ENCODE measurements at places on chromosomes 11 and 22.

DNA sequence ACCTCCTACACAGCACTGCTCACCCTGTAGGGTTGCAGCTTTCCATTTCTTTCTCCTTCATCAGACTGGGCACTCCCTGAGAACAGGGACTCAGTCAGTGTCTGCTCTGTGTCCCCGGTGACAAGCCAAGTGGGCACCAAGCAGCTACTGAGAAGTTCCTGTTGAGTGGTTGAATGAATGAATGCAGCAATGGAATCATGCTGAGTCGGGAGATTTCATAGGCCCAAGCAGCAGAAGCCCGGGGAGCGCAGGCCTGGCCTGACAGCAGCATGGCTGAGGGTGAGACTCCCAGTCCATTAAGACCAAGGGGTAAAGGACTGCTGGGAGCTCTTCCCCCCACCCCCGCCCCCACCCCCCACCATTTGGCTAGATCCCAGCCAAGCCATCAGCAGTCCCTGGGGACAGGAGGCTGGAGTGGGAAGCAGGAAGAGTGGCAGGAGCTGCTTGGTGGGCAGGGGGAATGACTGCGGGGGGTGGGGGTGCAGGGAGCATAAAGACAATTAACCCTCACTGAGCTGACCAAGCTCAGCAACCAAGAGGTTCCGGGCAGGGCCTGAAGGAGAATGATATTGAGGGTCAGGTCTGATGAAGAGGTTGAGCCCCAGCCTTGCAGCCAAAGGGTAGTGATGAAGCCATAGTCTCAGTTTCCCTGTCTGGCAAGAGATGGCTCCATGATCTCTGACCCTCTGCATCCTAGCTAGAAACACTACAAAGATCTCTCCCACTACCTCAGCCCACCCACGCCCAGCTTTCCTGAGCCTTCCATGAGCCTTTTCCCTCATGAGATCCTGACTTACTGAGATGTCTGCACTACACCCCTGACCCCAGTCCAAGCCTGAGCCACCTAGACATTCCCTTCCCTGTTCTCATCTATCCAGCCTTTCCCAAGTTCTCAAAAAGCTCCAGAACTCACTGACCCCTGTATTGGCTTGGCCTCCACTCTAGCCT lies 2.8 kb downstream of the PDE2A start:
- DNase-seq, result no peak

DNA sequence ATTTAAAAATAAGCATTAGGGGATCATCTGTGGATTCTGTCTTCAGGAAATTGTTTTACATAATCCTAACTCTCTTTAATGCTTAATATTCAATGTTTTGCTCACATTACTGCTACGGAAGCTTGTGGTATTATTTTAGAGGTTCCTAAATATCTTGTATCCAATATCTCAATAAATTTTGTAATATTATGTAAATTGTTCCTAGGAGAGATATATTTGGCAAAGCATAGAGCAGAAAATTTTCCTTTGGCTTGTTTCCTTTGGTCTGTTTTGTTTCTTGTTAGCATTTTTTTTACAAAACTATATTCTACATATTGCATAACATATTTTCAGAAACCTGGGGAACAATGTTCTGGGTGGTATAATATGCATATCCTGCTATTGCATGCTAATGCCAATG lies 144.8 kb downstream of the GRIA4 start:
- no peak for DNase-seq

GRCh38 chr22:28402539-28402938 lies 277.1 kb downstream of the TTC28 start:
- no peak for DNase-seq

DNA sequence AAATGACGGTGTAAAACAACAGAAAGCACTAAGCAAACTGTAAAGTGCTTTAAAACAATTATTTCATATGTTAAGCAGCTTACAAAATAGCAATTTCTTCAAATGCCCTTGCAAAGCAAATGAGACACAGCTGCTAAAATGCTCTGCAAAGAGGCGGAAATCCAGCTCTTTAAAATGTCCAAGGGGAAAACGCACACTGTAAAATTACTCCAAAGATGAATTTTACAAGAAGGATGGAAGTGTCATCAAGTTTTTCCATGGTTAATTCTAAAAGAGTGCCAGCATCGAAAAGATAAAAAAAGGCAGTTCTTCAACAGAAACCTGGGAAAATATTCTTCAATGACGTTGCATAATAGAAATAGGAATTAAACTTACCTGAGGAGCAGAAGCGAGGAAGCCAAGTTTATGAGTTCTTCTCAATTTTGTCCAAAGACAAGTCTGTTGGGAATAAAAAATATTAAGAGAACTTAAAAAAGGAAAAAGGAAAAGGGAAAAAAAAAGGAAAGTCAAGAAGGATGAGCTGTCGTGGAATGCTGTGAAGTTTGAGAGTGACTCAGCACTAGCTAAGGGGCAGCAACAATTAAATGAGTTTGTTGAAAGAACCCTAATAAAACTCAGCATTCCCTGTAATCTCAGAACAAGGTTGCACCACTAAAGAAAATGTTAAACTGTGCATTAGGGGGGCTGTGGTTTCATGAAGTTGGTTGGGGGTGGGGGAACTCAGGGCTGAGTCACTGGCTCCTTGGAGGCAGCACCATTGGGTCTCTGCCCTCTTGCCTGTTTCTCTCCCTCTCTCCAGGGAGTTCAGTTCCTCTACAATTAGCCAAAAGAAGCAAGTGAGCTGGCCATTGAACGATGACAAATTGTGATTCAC lies 64.2 kb upstream of the BLID start:
- DNase-seq, result no peak

DNA sequence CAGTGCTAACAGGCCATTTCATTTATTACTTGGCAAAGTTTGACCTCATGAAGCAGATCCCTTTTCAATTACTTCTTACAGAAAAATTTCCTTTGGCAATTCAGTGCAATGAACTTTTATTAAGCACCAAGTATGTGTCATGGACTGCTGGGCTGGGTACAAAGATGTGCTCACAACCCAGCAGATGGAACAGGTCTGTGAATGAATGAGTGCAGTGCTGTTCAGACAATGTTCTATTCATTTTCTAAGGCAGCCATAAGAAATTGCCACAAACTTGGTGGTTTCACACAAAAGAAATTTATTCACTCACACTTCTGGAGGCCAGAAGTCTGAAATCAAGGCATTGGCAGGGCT lies 428.5 kb downstream of the SOX6 start:
- no peak for DNase-seq

GRCh38 chr11:95308512-95309035 lies 77.6 kb upstream of the SESN3 start:
- no peak for DNase-seq

GRCh38 chr11:8917157-8917825 lies 6.3 kb downstream of the AKIP1 start:
- DNase-seq, result no peak

DNA sequence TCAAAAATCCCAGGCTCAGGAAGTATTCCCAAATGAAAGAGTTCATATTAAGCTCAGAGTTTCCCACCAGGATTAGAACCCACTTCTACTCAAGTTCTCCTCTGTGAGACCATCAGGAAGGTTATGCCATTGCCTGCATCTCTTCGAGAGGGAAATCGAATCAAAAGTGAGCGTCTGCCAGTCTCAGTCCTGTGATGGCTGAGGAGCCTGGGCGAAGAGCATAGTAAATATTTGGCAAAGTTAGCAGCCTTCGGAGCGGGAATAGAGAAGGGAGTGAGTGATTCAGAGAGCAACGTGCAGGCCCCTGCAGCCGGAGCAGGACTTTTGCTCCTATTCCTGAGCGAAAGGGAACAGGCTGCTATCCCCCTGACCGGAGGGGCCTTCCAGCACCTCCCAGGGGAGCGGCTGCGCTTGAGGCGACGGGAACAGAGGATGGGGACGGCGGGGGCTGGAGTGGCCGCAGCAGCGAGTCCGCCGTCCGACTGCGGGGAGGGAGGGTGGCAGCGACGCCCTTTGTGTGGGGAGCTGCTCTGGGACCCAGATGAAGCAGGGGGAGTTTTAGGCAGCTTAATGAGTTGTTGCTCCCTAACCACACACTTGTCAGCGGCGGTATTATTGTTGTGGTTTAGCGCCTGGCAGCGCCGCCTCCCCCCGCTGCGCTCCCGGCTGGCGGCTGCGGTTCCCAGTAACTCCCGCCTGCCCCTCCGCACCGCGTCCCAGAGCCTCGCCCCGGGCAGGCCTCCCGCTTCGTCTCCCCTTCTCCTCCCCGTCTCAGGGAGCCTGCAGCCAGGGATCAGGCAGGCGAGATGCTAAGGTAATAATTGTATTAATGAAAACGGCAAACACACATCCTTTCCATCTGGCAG lies 21.7 kb upstream of the NRGN start:
- DNase-seq, result no peak

Measured in activated CD8-positive, alpha-beta memory T cell treated with anti-CD3 and anti-CD28 coated beads, Interleukin-2, amount 10 ng/mL, durations not matched to agents 7 days and 5 days (primary cell).